CD4-positive, alpha-beta memory T cell (primary cell): ENCODE measurements at places on chromosomes 11 and 22. TPM values are rescaled to one million over a fixed set of nuclear protein-coding genes. Genes with fewer than 3 reads are reported as not detected.

GRCh38 chr11:71245601-71246391 lies 6.6 kb downstream of the SHANK2 start:
- no peak for DNase-seq

DSCAML1 gene
- 1.00 TPM for total RNA-seq

DNA sequence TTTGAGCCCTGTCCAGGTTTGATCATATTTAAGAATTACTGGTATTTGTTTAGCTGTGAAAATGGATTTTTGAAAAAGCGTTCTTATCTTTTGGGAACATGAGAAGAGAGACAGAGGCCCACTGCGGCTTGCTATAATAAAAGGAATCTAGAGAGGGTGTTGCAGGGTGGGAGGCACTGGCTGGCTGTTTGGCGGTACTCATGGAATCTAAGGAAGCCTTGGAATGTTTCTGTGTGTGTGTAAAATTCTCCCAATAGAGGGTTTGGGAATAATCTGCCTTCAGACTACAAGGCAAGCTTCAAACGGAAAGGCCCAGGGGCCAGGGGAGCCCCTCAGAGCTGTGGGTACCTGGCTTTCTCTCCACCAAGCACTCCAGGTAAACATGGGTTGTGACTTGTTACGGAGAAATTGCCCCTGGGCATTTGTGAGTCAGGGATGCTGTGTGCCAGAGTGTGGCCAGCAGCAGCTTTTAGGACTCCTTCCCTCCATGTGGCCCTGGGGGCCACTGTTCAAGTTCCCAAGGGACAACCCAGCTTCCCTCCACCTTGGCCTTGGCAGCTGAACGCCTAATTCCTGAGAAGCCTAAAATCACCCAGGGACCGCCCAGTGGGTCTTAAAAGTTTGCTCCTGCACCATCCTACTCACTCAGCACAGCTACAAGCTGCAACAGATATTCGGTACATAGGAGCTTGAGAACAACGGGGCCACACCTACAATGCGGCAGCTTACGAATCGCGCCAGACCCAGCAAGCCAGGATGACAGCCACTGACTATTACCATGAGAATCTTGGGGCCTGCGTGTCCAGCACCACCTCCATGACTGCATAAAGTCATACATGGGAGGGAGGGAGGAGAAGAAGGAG lies 14.1 kb upstream of the SYT8 start:
- no peak for DNase-seq

DNA sequence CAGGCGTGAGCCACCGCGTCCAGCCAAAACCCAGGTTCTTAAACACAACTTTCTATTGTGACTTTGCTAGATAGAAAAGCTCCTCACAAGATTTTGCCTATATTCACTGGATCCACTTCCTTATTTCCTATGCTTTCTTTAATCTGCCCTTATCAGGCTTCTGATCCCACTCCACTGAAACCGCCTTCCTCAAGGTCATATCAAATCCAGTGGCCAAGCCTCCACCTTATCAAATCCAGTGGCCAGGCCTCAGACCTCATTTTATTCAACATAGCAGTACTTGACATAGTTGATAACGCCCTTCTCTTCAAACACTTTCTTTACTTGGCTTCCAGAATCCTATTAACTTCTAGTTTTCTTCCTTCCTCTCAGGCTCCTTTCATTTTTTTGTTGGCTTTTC lies 29.5 kb downstream of the DIXDC1 start:
- no peak for DNase-seq

DNA sequence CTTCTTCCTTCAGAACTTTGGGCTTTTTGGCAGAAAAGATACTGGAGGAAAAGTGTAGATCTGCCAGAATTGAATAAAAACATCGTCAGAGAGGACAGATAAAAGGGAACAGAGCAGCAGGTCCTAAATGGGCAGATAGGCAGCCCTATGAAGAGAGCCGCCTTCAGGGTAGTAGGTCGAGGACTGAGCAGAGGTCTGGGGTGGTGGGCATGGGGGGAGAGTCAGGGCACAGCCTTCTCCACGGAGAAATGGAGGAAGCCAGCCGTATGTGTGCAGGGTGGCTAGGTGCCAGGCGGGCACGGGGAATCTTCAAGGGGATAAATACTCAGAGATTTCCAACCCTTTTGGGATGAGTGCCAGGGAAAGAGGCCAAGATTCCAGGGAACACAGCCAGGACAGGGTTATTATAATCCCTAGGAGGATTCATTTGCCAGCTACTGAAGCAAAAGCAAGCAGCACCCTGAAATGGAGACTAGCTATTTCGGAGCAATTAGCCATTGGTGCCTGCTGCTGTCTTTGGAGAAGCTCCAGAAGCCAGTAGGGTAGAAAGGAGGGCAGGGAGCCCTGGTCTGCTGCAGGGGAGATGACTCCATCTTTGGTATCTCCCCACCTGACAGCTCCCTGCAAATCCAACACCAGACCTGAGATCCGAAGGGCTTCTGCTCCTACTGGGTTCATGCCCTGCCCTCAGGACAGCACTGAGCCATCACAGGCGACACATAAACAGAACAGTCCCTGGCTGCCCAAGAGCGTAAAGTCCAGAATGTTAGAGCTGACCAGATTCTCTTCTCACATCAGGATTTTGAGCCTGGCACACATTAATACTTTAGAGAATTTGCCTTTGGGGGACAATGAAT lies 174.5 kb upstream of the NTM start:
- no peak for DNase-seq

DNA sequence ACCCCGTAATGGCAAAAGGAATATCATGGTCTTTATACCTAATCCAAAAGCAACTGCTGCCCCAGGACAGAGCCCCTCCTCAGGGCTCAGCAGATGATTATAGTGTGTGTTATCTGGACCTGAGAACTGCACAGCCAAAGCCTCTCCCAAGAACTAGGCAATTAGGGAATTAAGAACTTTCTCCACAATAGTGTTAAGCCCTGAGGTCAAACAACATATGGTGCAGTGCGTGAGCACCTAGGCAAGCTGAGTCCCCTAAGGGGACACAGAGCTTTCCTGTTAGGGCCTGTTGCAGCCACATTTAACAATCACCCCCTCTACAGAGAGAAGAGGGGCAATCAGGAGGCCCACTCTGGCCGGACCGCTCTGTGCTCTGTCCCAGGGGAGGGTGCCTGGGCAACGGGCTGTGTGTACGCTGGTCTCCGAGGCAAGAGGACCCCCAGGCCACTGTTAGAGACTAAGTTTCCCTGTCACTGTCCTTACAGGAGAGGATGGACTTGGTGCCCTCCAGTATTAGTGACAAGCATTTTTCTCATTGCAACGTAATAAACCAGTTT lies 1.4 kb upstream of the KCNJ5 start:
- DNase-seq: no peak

E2F8 gene
- not detected for total RNA-seq

GRCh38 chr11:45162916-45163879 lies 16.8 kb downstream of the PRDM11 start:
- no peak for DNase-seq

DNA sequence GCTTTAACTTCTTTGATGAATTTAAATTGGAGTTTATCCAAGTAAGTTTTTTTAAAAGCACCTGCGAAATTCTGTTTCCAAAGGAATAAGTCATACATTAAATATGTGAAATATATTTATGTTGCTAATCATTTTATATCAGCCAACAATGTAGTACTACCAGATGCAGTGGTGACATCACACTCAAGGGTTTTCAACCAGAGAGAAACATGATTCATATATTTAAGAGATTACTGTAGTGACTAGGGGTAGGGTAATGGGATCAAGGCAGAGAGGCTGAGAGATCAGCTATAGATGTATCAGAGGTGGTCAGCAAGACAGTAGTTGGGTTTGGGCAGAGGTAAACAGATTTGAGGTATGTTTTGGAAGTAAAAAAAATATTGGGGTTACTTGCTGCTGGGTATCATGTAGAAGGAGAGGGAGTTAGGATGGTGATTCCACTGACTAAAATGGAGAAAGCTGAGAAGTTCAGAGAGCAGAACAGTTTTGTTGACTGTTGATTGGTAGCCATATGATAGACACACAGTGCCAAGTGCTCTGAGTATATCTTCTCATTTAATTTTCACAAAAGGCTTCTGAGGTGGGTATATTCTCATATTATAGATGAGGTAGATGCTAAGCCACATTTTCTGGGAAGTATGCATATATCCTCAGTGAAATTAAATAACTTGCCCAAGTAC lies 39.4 kb downstream of the CEP57 start:
- no peak for DNase-seq

DNA sequence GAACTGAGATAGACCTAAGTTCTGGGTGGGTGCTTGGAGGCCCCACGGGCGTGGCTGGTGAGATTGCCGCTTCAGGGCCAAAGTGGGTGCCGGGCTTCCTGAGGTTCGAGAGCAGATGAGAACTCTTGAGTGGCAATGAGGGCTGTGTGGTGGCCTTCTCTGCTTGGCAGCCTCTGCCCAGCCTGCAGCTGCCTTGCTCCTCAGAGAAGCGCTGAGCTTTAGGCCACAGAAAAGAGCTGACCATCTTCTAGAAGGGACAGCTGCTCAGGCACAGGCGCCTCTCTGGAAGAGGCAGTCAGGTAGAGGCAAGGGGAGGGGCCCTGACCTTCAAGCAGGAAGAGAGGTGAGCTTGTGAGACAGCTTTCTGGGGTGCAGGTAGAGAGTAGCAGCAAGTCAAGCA lies 72.8 kb downstream of the MED15 start:
- DNase-seq: no peak

DNA sequence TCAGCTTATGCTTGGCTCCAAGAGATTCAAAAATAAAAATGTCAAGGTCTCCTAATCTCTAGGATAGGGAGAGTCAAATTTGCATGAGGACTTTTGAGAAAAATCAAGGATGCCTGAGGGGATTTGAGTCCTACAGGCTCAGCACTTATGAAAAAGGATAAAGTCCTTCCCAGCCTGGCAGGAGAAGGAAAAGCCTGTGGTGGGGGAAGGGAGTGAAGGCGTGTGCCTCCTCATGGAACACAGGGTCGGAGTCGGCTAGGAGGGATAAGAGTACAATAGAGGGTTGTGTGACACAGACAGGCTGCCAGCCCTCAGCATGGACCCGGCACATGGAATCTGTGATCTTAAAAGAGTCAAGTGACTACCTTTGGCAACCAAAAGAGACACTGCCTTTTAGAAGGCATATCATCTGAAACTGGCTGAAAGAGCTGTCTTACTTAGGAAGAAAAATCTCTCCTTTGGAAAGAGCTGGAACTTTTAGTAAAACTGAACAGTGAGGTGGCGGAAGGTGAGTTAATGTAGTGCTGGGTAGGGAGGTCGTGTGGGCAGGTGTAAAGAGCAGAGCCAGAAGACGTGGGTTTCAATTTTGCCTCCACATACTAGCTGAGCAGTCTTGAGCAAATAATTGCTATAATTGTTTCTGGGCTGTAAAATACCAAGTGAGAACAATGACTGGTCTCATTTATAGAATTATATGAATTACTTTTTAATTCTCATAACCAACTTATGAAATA lies 58.8 kb upstream of the RDX start:
- no peak for DNase-seq

TST gene
- 0.29 TPM for total RNA-seq

DNA sequence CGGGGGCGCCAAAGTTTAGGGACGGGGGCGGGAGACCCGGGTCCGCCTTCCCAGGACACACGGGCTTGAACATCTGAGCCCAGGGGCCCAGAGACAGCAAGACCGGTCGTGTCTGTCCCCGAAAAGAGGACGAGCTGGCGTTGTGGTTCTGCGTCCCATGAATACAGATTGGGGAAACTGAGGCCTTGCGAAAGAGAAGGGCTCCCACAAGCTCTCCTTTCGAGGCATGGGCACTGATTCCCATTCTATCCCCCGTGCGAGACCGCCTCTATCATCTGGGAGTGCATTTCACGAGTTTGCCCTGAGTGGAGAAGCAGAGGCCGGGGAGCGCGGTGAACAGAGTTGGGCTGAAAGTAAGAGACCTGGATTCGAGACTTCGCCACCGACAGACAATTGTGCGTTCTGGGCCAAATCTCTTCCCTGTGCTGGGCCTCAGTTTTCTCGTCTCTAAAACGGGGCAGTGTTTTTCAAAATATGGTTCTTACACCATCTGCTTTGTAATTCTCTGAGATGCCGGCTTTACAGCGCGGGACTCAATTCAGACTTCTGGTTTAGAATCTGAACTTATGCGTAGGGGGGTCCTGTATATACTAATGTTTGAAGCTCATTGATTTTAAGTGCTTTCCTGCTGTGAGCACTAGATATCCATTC lies 471 bp downstream of the RNF185 start:
- DNase-seq: peak; percentile 14

PIWIL4 gene
- 1.6 TPM for total RNA-seq

GRCh38 chr11:126423743-126424142 lies 68.3 kb downstream of the ST3GAL4 start:
- DNase-seq: no peak

DNA sequence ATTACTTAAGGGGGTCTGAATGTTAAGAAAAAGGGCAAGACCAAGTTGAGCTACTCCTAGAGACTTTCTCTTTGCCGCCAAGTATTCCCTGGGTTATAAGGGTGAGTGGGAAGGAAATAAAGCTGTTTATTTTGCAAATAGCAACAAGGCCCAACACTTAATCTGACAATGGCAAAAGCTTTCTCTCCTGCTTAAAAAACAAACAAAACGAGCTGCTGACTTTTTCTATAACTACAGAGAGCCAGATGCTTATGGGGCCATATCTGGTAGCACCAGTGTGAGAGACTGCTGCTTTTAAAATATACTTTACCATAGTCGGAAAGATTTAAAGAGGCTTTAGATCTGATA lies 2.3 kb upstream of the KDM2A start:
- no peak for DNase-seq

GRCh38 chr11:41177791-41178190 lies 281.7 kb downstream of the LRRC4C start:
- no peak for DNase-seq

- DNase-seq: no peak
These were observed 35.9 kb downstream of the APOL1 start for GRCh38 chr22:36288571-36289405.

DNA sequence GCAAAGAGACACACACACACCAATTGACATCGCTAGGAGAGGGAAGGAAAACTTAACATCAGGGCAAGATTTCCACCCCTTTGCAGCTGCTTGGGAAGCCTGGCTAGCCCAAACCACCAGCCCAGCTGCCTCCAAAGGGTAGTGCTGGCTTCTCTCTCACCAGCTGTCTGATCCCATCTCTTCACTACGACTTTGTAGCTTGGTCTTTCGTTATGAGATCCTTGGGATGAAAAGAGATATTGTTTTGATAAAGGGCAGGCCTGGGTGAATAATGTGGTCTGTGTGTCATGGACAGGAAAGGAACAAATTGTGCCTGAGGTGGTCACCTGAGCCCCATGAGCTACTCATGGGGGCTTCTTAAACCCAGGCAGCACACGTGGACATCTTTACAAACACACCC lies 101.9 kb downstream of the ARL14EP start:
- DNase-seq: no peak

GRCh38 chr11:69293819-69294505 lies at the start of gene MYEOV:
MYEOV (plus strand) TSS chr11:69294155; CDS start chr11:69295355, 1,200 bp downstream.
- DNase-seq: no peak

C22orf31 gene
- total RNA-seq: not detected

- DNase-seq: no peak
These were observed 319.3 kb downstream of the DCDC1 start for GRCh38 chr11:31050061-31050765.
